Fibroblast of skin of left quadriceps (primary cell): ENCODE measurements at places on chromosomes 6 and 20.

DNA sequence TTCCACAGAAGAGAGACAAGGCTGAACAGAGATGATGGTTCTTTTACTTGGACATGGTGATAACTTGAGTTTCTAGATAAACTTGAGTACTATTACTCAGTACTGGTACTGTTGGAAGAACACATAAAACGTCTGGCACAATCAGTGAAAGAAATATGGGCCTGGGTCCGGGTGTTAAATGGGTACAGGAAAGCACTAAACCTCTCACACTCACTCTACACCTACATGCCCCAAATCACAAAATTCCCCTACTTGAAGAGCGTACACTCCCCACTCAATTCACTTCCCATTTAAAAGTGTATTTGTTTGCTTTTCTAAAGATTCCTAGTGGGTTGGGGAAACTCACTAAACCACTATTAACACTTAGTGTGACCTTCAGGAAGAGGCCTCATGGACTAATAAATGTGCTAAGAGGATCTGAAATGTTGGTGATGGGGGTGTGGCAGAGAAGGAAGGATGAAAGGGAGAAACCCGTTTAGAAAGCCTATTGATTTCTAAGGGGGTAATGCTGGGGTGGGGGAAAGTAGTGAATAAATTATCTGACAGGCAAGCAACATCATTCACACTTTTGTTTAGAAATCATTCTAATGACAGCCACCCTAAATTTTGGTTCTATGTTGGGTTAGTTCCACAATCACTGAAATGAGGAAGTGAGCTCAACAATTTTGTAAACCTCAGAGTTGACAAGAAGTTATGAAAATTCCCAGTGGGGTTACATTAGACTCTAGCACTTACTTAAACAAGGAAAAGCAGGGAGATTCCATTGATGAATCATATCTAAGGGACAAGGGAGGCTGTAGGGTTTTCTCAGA is 222.6 kb upstream of the MARCKS start:
- peak; percentile 77 for DNase-seq

DNA sequence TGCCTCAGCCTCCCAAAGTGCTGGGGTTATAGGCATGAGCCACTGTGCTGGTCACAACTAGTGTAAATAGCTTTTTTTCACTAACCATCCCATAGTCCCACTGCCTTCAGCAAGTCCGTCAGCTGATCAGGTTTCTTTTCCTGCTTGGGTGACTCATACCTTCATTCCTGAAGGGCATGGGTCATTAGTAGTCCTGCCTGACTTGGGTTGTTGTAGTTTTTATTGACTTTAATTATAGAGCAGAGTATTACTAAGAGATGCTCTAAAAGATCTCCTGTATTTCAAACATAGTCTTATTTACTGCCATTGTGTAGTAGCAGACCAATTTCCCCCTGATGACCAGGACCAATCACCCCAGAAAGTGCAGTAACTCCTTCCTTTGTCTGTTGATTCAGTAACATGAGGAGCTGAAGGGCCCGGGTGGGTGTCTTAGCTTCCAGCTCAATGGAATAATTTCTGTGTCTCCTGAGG is 25.8 kb downstream of the HLA-C start:
- peak; percentile 3 for DNase-seq

DNA sequence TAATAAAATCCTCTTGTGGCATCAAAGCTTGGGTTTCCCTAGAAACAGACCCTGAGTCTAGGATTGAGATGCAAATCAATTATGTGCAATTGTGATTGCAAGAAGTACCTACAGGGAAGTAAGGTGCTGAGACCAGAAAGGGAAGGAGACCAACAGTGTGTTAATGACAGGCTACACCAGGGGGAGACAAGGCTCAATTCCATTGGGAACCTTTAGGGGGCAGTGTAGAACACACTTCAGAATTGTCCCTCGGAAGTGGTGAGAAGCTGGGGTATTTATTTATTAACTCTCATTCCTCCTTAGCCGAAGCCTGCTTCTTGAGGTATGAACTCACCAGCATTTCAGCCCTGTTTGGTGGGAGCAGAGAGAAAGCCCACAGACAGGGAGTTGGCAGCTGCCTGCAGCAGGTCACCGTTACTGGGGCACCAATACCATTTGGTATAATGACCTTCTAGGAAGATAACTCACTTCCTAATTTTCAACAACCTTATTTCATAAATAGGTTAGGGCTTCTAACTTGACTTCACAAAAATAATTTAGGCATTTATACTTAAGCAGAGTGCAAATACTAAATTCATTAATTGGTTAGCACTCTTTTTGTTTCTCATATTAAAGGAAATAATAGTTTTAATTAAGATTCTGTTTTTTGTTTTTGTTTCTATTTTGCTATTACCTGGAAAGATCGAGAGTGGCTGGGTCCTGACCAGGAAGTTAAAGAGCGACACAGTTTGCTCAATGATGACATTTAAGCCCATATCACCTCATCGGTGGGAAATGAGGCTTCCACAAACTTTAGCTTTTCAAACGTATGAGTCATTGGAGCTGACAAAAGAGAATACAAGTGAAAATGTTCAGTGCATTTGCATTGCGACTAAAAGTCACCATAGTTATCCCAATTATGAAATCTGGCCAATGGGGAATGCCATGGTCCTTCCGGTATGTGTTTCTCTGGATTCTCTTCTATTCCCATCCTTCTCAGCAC is 94.8 kb downstream of the BTBD3 start:
- DNase-seq = no peak

- DNase-seq = no peak
Observed at GRCh38 chr6:111763381-111763780, 109.9 kb downstream of the FYN start.

- DNase-seq = no peak
Observed at GRCh38 chr20:25033265-25033923, 24.5 kb downstream of the ACSS1 start.

DNA sequence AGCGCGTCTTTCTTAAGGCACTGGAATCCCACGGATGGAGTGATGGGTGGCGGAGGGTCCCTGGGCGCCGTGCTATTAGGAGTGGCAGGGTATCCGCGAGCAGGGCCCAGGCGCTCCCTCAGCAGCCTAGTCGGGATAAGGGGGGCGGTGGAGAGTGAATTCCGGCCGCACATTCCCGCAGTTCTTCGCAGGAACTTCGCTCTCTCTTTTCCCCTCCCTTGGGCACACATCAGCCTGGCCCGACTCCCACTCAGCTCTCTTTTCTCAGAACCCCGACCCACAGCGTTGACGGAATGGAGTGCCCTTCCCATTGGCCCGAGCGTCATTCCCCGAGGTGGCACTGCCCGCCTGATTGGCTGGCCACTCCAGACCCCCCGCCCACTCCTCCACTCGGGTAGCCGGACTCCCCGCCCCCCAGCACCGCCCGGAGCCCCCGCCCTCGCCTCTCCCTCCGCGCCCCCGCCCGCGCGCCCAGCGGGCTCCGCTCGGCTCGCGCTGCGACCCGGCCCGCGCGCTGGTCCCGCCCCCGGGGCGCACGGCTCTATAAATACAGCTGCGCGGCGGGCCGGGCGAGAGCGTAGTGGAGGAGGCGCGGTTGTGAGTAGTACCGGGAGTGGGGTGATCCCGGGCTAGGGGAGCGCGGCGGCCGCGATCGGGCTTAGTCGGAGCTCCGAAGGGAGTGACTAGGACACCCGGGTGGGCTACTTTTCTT is at the start of gene ID4:
TSS of gene ID4 (plus strand) at position 572 of the 712 bp plus-strand sequence. CDS start 385 bp downstream, outside the sequence.
- DNase-seq = peak; percentile 97

DNA sequence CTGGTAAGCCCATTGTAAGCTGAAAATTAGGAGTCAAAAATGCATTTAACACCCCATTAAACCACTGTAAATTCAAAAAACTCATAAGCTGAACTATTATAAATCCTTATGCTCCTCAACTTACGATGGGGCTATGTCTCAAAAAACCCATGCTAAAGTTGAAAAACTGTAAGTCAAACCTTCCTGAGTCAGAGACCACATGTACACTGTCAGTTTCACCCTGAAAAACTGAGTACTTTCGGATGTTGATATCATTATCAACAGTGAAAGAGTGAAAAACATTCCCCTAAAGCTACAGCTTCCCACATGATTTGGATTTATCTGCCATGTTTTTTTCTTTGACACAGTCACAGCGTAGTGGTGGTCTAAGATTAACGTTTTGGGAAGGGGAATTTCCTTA is 14.2 kb downstream of the RAB23 start:
- no peak for DNase-seq

GRCh38 chr6:104357928-104358327 is 501.8 kb downstream of the HACE1 start:
- DNase-seq = no peak

DNA sequence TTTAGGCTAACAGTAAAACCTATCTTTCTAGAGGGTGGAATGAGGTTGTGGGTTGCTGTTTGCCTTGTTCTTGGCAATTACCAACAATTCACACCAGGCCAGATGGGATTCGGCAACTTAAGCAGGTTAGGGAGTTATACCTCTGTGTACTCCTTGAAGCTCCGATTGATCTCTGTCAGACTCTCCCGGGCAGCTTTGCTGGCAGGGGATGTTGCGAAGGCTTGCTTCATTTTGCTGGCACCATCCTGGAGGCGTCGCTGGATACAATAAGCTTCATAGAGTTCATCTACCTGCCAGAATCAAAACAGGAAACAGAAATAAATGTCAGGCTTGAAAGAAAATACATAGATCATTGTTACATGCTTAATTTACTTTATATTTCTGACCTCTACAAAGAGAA is 66.4 kb upstream of the ARMH2 start:
- DNase-seq = no peak

GRCh38 chr20:2800521-2801285 is at the start of gene CPXM1:
Gene CPXM1 (minus strand): TSS chr20:2800627. CDS start chr20:2800572, 55 bp downstream.
- DNase-seq = no peak

DNA sequence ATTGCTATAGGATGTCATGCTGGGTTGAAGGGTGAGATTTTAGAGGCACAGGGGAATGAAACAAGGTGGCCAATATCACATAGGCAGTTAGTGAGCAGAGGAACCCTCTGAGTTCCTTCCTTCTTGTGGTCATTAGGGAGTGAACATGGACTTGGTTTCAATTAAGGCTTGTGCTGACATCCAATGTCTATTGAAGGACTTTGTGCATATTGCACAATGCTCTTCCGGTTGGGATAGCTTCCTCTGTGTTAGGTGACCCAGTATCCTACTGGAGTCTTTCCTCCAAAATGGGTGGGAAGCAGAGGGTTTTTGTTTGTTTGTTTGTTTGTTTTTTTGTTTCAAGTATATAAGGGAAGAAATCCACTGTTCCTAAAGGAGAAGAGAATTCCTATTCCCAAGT is 98.5 kb downstream of the HDGFL1 start:
- no peak for DNase-seq

GRCh38 chr6:41449399-41450245 is 96.6 kb upstream of the FOXP4 start:
- peak; percentile 69 for DNase-seq
